ENCODE measurements at places on chromosomes 4 and X.

GRCh38 chr4:79851625-79852304 is 221.3 kb downstream of the ANTXR2 start:
- no peak for DNase-seq

- peak; percentile 53 for DNase-seq
These were observed 60.0 kb upstream of the BANK1 start for GRCh38 chr4:101730291-101731117.

DNA sequence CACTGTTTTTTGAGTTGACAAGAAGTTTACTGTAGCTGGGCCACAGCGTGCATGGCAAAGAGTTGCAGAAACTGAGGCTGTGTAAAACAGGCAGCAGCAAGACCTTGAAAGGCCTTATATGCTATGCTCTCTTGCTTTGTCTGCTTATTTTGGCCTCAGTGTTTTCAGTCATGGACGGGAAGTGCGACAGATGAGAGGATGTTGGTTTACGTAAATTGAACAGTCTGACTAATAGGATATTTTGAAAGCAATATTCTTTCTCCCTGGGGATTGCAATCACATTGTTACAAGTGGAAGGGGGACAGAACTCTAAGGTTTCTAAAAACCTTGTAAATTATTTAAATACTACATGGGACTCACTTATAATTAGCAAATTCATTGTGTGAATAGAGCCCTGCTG is 32.2 kb upstream of the MAGEA10 start:
- no peak for DNase-seq

DNA sequence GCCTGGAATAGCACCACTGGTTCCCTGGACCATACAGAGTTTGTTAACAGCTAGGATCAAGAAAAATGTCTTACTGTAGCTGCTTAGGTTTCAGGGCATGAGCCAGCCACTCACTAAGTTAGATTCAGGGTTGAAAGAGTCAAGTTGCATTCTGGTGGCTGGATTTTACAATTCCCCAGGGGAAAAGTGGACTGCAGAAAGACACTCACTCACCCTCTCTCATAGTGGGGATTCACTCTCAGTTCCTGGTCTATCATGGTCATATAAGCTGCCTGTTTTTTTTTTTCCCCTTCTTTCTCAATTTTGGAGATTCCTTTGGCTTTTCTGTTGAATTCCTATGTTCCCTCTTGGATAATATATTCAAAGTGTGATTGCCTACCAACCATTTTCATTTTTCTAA is 744.2 kb upstream of the GRIA3 start:
- no peak for DNase-seq

GRCh38 chr4:185201977-185202962 is 1.5 kb downstream of the CFAP97 start:
- no peak for DNase-seq

DNA sequence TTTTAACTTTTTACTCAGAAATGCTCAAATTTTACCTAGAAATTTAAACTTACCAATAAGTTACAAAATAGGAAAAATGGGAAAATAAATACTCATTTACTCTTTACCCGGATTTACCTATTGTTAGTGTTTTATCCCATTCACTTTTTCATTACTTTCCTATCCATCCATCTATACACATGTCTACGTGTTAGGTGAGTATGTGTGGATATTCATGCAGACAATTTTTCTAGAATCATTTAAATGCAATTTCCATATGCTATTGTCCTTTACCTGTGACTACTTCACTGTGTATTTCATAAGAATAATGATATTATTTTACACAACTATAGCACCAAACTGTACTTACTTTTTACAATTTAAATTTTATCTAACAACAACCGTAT is 896.6 kb upstream of the INTU start:
- DNase-seq, result no peak

DNA sequence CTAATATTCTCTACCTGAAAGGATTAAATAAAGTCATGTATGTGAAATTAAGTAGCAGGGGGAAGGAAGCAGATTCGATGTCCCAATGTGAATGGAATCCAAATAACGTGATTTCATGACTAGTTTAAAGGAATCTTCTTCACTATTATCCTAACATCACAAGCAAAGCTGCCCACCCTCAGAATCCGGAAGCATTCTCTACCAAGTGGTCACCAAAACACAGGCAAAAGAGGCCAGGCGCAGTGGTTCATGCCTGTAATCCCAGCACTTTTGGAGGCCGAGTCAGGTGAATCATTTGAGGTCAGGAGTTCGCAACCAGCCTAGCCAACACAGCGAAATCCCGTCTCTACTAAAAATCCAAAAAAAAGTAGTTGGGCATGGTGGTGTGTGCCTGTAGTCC is 212.9 kb downstream of the LDB2 start:
- no peak for DNase-seq

DNA sequence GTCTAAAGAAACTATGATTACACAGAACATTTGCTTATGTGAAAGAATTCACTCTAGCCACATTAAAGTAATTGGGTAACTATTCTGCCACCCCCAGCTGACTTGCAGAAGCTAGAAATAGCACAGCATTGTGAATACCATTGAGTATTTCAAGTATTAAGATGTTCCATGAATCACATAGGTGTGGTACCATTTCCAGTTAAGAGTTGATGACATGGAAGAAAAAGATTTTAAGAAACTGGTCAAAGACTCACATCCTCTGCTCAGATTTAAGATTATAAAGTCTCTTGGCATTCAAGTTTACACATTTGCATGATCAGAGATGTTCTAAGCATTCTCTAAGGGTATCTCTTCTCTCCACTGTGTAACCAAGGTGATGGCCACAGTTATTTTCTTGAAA is 287.5 kb downstream of the CAMK2D start:
- no peak for DNase-seq

- no peak for DNase-seq
These were observed 187.0 kb upstream of the RBPJ start for GRCh38 chr4:26133840-26134239.

DNA sequence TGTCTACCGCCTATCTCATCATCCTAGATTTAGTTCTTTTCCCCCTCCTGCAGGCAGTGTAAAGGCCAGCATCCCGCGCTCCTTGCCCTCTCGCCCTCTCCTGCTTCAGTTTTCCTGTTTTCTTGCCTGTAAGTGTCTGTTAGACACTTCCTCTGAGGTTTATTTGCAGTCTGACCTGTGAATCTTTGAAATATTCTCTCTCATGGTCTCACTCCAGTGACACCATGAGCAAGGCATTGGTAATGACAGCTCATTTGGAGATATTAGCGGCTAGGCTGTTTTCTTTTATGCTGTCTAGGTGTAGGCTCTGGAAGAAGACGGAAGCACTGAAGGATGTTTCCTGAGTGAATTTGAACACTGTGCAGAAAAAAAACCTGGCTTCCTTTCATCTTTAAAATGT is 179.6 kb downstream of the KDR start:
- DNase-seq, result peak; percentile 7

- no peak for DNase-seq
These were observed 346.4 kb downstream of the PTTG2 start for GRCh38 chr4:38306482-38307071.

- DNase-seq, result peak; percentile 4
These were observed 50.0 kb downstream of the COX18 start for GRCh38 chr4:73019462-73020047.

- DNase-seq, result no peak
These were observed 98.0 kb upstream of the DCLK2 start for GRCh38 chr4:149980121-149980682.

GRCh38 chr4:176896211-176896610 is 103.5 kb upstream of the VEGFC start:
- no peak for DNase-seq

DNA sequence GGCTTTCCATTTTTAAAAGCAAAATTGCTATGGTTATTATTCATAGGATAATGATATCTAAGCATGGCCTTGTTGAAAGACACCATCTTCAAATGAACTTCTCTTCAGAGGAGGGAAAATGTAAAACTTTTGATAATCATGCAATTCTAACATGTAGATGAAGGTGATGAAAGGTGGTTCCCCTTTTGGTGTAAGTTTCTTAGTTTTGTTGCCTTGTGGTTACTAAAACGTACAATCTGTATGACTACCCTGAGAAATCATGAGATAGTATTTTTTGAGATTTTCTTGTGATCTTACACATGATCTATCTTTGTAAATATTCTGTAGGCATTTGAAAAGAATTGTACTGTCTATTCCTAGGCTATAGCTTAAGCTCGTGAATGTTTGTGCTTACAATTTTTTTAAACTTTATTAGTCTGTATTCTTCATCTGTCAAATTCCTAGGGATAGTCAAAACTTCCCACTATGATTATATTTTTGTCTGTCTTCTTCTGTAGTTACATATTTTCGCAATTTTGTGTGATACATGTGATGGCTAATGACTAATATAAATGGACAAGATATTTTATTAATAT is 47.5 kb downstream of the PTPN13 start:
- no peak for DNase-seq

- DNase-seq, result no peak
These were observed 293.2 kb upstream of the SLC7A11 start for GRCh38 chr4:138535316-138535715.

DNA sequence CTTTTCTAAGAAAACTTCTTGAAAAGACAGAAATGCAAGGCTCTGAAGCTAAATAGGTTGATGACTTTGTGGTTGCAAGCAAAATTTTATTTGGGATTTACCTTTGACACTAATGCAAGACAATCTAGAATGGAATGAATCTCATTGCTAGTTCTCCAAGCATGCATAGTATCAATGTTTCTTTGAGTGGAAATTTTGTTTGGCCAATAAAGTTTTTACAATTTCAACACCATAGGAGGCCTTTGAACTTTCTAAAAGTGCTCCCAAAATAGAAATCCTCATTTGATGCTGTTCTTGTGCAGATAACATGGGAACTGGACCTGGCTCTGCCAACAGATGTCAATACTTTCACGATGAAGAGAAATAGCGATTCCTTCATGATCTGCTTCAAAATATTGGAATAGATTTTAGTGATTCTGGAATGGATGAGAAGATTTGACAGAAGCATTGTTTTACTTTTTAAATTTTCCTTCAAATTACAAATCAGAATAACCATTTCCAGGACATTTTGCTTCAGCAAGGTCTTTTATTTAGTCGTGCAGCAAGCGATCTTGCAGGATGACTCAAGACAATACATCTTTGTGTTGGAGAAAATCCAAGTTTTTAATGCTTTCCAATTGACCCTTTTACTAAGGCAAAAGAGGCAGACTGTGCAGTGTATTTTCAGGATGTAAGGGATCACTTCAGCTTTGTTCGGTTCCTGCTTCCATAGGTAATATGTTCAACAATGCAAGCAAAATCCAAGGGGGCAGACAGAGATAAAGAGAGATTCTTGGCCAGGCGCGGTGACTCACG is 51.7 kb upstream of the OTUD4 start:
- DNase-seq, result no peak

DNA sequence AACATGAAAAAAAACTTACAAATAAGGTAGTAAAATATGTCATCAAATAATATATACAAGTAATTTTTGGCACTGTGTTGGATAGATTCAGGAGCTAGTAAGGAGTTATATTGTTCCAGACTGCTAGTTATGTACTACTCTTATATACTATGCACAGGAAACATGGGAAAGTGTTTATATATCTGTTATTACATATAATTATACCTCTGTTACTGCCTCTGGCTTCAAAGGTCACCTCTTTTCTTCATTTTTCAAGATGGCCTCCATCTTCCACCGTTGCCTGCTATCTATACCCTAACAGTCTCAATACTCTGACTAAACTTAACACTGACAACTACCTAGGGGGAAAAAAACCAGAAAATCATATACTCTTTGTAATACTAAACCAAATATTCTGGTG is 29.5 kb downstream of the LIN54 start:
- no peak for DNase-seq

GRCh38 chrX:25805744-25806143 is 332.4 kb upstream of the MAGEB18 start:
- no peak for DNase-seq

DNA sequence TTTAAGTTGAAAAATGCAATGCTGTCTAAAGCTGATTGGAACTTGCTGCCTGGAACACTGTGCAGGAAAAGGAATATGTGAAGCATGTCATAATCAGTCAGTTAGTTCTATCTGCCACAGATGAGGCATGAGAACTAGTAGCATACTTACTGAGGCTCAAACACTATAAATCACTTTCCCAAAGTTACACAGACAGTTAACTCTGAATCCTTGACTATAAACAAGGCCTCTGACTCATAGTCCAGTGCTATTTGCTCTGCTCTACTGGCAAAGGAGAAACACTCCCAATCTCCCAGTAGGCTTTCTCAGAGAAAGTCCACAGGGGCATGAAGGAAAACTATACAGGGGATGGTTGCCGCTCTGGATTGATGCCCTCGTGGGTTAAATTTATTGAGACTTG is 2078.4 kb upstream of the TENM3 start:
- no peak for DNase-seq

DNA sequence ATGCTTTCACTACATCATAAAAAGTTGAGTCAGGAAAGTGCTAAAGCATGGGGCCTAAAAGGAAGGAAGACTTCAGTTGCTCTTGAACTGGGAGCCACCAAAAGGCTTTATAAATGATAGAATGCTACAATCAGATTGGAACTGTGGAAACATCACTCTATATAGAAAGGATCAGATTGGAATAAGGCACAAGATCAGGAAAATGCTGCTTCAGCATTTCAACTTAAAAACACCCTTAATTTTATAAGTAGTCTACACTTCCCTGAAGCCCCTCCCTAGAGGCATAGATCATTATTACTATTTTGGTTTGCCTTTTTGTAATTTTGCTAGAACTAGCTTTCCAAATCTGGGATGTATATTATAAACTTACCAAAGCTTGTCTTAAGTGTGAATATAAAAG is 170.7 kb downstream of the FANCB start:
- DNase-seq, result no peak

GRCh38 chr4:135497563-135498152 is 1296.1 kb upstream of the PABPC4L start:
- DNase-seq, result no peak

GRCh38 chr4:151484396-151485102 is 75.6 kb downstream of the FHIP1A start:
- no peak for DNase-seq

- DNase-seq, result peak; percentile 24
These were observed 61.7 kb downstream of the MAML3 start for GRCh38 chr4:140092094-140092851.

- DNase-seq, result no peak
These were observed 74.8 kb downstream of the IRF2 start for GRCh38 chr4:184399512-184399908.

DNA sequence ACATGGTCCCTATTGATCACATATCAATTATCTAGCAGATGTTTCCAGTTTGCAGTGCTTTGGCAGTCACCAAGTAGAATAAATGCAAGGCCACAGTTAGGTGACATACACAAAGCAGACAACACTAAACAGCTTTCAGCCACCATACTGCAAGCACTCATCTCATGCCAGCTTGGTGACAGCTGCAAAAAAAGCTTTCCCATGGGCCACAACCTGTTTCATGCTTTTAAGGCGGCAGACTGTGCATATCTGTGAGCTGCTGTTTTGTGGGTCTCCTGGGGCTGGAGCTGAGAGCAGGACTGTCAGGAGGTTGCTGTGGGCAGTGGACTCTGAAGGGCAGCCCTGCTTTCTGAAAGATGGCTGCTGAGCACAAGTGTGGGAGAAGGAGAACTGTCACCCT is 82.6 kb downstream of the FHDC1 start:
- no peak for DNase-seq

- DNase-seq, result no peak
These were observed 8.8 kb downstream of the ENPEP start for GRCh38 chr4:110484767-110485166.

Data from CD4-positive, alpha-beta T cell treated with Interleukin-17A for 4 hours (primary cell).